ENCODE measurements at places on chromosomes 6 and 20.

- DNase-seq, result no peak
Observed at GRCh38 chr6:43799551-43800297, 29.7 kb downstream of the VEGFA start.

DNA sequence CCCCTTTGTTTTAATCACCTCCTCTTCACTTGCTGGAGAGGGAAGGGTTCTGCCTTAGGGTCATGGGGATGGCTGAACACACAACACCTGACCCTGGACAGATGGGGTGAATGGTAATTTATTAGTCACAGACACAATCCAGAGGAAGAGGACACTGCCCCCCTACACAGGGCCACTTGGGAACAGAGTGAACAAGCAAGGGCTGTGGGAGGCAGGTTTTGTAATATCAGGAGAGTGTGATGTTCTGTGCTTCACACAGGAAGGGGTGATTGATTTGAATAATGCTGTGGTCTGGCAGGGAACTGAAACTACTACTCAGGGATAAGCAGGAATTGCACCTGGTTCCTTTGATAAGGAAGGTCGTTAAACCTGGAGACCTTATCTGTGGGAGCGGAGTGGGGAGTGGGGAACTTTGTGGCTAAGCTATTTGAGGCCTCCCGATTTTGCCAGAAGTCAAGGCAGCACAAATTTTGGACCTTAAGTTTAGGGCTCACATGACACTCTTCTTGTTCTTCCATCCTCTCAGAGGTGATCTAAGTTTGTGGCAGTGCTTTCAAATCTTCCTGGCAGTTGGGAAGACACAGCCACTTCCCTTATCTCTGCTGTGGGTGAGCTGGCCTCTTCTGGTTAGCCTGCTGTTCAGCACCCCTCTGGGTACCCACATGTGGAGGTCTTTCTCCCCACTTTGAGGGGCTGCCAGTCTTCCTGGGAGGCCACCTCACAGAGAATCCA, 77.8 kb downstream of the CD164 start:
- no peak for DNase-seq

DNA sequence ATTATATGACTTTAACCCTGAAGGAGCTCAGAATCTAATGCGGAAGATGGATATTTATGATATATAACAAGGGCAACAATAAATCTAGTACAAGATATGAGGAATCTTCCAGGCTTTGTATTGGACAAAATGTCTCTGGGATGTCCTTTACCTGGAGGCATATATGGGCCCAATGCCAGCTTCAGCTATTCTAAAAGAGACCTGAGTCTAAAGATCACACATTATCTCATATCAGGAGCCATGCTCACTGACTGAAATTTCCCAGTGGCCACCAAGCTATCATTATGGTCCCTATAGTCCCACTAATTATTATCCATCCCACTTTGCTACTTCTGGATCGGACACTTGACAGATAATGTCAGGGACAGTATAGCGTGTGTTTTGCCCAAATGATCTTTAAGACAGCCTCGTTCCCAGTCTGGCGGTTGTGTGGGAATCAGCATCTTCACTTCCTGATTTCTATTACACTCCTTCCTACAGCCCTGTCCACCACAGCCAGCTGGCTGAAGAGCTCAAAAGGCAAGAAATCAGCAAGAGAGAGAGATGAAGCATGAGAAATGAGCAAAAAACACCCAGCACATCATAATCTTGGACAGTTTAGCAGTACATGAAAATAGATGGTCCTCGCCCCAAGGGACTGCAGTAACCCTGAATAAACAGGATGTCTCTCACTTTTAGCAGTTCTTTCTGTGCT, 34.9 kb downstream of the KLHL31 start:
- no peak for DNase-seq

DNA sequence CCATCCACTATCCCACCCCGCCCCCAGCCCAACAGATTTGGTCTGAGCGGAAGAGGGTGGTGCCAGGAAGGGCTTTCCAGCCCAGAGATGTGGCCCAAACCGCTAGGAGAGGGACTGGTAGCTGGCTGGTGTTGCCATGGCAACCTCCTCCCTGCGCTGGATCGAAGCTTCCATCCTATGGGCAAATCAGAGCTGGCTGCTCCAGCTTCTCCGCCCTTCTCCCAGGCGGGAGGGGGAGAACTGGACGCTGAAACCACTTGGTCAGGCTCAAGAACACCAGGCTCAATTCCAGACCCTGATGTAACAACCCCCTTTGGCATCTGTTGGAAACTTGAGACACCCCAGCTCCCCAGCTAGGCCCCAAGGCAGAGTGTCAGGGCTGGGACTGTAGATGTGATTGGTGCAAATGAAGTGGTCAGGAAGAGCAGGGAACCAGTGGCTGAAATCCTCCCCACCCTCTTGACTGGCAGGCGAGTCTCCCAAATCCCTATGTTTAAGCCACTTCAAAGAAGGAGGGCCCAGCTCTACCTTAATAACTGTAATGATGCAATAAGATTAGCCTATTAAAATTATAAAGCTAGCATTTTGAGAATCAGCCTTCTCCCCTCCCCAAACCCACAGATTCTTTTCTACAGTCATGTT, 4.2 kb downstream of the RIMS4 start:
- DNase-seq, result peak; percentile 82

DNA sequence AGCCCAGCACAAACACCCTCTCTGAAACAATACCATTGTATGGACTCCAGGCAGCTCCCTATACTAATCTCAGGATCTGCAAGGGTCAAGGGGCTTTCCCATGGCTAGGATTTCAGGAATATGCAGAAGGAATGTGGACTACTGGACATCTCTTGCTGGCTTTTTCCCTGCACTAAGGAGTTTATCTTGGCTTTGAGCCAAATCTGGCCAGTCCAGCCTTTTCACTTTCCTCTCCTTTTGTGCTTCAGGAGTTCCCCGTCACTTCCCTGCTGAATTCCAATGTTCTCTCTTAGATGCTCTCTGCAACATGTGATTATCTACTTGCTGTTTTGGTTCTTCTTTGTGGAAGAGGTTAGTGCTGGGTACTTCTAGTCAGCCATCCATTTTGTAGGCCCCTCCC, 568.2 kb downstream of the HDGFL1 start:
- DNase-seq, result no peak

GRCh38 chr6:51277474-51277873, 458.8 kb downstream of the TFAP2B start:
- DNase-seq, result no peak

DNA sequence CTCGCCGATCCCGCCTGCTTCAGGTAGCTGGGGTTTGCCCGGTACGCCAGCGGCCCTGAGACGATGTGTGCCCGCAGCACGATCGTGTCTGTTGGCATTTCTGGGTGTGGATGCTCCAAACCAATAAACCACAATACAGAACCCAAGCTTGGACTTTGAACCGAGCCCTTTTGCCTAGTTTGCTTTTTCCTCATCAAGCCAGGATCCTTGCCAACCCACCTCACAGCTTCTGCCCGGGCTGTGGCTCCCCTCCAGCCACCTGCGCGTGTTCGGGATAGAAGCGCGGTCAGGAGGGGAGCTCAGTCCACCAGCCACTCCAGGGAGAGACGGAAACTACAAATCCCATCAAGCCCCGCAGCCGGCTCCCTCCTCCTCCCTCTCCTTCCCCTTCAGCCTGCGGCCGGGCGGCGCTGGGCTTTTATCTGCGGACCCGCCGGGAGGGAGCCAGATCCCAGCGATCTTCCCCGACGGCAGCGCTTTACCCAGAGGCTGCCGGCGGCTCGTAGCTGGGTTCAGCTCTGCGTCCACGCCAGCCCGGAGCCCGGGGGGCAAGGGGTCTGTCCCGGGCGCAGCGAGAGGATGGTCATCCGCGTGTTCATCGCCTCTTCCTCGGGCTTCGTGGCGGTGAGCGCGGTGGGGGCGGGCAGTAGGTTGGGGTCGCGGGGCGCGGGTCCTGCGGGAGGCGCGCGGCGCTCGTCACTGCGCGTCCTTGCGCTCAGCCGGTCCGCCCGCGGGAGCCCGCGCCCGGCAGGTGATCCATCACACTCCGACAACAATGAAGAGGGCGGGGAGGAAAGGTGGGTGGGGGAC, at the start of gene SH3BGRL2:
Gene SH3BGRL2 (plus strand): TSS at position 447 of the 810 bp plus-strand sequence. CDS start 133 bp downstream, at position 580.
- DNase-seq, result peak; percentile 86

GRCh38 chr6:36120539-36120938, 9.8 kb upstream of the MAPK13 start:
- no peak for DNase-seq

DNA sequence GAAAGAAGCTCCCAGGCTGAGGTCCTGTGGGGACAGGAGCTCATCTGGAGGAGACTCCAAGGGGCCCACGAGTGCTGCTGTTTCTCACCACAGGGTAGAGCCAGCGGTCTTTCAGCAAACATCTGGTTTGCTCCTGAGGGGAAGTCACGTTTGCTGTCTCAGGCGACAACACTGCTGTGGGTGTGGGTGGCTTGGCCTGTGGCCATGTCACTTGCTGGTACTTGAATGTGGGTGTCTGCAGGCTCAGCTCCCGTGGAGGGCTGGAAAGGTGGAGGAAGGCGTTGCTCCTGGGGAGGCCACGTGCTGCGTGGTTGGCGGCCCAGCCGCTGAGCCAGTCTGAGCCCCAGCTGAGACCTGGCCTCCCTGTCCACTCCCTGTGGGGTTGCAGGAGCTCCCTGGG, 52.8 kb upstream of the MPC1 start:
- DNase-seq, result no peak

DNA sequence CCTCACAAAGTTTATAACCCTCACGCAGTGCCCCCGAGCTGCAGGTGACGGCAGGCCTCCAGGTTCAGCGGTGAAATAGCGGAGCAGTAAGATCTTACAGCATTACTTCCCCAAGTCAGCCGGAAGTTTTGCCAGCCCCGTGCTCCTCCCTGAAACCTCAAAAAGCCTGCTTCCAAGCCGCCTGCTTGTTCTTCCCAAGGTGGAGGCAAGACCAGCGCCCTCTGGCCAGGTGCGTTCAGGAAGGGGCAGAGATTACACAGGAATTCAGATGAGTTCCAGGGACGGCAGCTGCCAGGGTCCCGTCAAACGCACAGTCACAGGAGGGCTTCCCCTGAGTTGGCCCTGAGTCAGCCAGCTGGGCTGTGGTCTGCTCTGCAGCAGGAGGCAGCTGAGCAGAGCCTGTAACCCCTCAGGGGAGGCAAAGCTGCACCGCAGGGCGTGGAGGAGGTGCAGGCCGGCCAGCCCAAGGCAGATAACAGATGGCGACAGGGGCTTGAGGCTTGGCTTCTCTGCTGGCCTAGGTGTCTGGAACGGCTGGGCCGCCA, 124.1 kb upstream of the RPS6KA2 start:
- DNase-seq, result no peak

- peak; percentile 73 for DNase-seq
Observed at GRCh38 chr20:53750827-53751619, 157.4 kb upstream of the ZNF217 start.

DNA sequence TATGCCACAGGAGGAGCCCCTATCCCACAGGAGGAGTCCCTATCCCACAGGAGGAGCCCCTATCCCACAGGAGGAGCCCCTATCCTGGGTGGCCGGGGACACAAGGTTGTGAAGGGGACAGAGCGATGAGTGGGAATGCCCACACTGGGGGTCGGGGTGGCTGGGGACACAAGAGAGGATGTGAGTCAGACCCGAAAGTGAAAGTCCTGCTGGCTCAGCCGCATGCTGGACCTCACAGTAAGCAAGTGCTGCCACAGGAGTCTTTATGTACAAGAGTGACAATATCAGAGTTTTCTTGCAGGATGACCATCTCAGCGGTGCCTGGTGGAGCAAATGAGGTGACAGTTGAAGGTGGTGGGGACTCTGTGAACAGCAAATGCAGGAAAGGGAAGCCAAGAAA, 93.7 kb downstream of the PSMB1 start:
- no peak for DNase-seq

DNA sequence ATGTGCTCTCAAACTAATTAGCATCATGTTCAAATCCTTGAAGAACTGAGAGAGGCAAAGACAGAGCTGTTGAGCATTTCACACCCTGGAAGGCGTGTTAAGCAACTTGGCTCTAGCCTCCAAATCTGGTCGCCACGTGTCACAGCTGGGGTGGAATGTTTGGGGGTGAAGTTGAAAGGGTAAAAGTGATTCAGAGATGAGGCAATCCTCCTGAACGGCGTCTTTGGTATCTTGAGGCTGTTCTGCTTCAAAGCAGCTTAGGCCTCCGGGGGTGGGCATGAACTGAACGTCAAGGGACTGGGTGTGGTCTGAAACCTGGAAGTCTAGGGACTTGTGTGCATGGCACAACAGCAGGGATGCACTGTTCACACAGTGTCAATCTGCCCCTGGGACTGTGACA, 62.3 kb downstream of the TRAM2 start:
- no peak for DNase-seq

DNA sequence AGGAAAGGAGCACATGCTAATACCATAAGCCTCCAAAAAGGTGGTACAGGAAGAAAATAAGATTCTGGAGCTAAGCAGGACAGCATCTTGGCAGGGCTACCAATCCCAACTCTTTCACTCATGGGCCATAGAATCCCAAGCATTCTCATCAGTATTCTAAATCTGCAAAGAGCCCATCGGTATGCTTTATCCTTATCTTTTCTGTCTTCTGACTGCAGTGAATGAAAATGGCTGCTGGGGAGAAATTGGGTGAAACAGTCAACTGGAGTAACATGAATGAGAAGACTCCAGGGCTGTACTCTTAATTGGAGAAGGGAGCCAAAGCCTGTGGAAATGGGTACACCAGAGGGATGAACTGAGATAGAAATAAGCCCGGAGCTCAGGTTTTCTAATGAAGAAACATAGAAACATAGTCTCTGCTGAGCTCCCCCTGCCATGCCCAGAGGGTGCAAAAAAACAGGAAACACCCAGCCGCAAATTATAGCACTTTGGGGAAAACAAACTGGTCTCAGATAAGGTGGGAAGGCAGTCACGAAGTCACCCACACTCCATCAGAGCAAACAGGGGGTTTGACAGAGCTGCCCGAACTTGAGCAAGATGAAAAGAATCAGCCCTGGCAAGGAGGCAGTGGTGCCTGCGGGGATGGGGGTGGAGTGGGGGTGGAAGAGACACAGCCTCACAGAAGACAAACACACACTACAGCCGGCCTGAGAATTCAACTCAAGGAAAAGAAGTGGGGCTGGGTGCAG, 35.4 kb upstream of the E2F3 start:
- no peak for DNase-seq

GRCh38 chr6:134249239-134249758, 68.6 kb downstream of the SGK1 start:
- no peak for DNase-seq

GRCh38 chr20:64064145-64064698, 1.2 kb downstream of the TCEA2 start:
- no peak for DNase-seq

DNA sequence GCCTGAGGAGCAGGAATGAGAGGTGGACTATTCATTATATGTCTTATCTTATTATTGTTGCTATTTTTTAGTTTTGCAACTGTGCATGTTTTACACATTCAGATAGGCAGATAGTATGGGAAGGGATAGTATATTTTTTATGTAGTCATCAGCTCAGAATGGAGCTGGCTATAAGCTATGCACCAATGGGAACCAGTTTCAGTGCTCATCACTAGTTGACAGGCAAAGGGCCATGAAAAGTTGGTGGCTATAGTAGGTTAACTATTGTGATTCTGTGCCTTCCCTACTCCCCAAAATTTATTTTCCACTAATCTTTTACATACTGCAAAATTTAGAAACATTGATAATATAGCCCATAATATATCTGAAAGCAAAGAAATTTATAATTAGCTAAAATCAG, 5.3 kb upstream of the UBD start:
- no peak for DNase-seq

DNA sequence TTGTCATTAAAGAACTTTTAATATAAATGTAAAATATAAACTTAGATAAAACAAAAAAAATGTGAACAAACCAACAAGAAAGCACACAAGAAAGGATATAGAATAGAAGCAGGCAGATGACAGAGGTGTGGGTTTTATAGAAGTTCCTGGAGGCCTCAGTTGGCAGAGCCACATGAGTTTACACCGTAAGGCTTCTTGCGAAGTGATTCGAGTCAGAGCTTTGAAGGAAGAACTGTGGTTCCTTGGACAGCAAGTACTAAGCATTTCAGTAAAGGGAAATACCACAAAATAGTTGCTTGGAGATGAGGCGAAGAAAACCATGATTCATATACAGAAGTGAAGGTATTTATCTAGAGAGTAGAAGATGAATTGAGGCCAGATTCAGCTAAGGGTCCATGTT, 207.9 kb upstream of the EYA4 start:
- DNase-seq, result no peak
